ENCODE measurements at places on chromosomes 7 and 10. TPM values are rescaled to one million over a fixed set of nuclear protein-coding genes. Genes with fewer than 3 reads are reported as not detected.

DNA sequence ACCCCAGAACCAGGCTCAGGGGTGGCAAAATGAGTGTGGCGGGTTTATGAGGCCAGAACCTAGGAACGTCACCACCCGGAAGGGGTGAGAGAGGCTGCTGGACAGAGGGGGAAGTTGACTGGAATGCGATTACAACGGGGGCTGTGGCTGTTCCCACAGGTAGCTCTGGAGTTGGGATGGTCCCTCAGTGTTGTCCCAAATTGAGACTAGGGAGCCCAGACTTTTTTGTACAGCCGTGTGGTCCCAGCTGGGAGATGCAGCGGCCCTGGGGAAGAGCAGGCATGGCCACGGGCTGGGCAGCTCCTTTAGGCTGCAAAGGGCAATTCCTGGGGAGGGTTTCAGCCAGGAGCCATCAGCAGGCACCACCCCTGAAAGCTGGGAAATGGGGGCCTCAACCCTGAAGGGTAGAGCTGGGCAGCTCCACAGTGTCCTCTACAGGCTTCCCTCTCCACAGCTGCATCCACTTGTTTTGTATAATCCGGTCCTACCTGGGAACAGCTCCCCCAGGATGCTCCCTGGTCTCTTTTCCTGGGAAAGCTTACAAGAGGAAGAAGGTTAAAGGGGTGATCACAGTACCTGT, 11.0 kb upstream of the GDF10 start:
- DNase-seq, result no peak

DNA sequence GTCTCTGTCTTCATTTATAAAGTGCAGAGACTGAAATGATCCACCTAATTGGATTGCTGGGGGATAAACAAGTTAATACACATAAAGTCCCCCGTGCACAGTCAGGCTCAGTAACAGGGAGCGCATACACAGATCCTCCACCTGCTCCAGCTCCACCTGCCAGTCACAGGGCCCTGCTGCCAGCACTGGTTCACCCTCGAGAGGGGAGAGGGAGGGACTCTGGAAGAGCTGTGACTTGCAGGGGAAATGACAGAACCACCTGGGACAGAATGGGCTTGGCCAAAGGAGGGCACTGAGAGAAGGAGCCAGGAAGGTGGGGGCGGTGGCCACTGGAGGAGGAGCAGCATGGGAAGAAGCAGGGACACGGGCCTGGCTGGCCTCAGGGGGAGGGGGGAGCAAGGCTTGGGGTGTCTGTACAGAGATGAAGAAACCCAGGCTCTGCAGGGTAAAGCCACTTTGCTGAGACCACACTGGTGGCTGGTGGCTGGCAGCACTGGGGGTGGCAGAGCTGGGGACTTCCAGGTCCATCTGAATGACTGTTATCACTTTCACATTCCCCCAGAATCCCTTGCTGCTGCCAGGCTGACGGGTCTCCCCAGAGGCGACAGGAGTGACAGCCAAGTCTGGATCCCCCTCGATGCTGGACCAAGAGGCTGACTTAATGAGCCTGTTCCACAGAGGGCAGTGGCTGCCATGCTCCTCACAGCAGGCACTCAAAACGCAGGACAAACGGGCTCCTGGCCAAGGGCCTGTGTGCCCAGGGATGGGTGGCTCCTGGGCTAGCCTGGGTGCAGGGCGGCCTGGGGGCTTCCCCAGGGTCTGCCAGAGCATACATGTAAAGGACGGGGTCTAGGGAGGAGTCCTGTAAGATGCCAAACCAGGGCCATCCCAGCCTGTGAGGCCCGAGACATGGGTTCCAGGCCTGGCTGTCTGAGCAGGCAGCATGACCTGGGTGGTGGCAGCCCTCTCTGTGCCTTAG, 151.1 kb downstream of the SH3PXD2A start:
- no peak for DNase-seq

DNA sequence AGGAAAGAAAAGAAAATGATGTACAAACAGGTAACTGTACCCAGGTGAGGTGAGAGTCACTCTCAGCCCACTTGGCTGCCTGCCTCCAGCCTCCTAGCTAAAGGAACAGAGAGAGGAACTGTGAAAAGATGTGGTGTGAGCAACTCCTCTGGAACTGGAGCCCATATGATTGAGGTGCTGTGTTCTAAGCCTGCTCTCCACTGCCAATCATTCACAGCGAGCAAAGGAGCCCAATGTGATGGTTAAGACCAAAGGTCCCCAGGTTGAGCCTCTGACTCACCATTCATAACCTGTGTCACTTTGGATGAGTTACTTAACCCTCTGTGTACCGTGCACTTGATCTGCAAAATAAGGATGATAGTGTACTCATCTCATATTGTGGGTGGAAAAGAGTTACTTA, 868.1 kb upstream of the AUTS2 start:
- DNase-seq, result no peak

DNA sequence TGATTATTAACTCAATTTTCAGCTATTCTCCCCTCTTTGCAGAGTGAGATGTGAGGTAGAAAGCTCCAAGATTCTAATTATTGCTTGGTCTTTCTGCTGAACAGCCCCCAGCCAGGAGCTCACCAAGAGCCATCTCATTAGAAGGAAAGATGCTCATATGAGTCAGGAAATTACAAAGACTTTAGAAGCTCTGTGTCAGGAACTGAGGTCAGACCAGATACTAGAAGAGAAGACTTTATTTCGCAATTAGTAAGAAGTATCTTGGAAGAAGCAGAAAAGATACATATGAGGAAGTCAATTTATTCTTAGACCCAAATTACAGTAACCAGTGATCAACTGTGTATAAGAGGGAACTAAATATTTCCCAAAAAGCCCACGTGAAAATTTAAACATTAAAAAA, 626.9 kb downstream of the ZWINT start:
- no peak for DNase-seq

- no peak for DNase-seq
Observed at GRCh38 chr7:143002898-143003297, 24.0 kb downstream of the OR9A2 start.

DNA sequence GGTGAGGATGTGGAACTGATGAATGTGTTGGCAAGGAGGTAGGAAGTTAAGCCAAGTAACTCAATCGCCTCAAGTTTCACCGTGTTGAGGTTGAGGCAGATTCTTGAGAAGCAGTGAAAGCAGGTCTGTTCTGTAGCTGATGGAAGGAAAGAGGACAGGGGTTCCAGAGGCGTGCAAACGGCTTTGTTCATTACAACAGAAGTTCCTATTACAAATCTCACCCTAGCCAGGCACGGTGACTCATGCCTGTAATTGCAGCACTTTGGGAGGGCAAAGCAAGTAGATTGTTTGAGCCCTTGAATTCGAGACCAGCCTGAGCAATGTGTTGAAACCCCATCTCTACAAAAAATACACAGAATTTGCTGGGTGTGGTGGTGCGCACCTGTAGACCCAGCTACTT, 36.9 kb upstream of the PTF1A start:
- DNase-seq, result no peak

- no peak for DNase-seq
Observed at GRCh38 chr7:83681200-83681778, 32.4 kb upstream of the SEMA3E start.

DNA sequence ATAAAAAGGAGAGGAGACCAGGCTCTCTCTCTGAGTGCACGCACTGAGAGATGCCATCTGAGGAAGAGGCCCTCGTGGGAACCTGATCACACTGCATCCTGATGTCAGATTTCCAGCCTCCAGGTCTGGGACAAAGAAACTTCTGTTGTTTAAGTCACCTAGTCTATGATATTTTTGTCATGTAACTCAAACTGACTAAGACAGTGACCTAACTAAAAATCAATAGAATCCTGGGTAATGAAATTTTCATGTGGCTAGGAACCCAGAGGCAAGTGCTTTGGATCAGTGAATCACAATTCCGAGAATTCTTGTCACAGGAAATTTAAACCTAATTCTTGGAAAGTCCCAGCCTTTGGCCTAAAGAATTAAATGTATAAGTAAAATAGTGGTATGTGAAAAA, 107.7 kb downstream of the SLC16A9 start:
- DNase-seq, result no peak

GRCh38 chr7:24455813-24456525, 117.3 kb upstream of the PALS2 start:
- no peak for DNase-seq

- DNase-seq, result no peak
Observed at GRCh38 chr7:101686030-101686429, 56.9 kb upstream of the MYL10 start.

- no peak for DNase-seq
Observed at GRCh38 chr7:115533785-115534184, 496.8 kb downstream of the TFEC start.

DNA sequence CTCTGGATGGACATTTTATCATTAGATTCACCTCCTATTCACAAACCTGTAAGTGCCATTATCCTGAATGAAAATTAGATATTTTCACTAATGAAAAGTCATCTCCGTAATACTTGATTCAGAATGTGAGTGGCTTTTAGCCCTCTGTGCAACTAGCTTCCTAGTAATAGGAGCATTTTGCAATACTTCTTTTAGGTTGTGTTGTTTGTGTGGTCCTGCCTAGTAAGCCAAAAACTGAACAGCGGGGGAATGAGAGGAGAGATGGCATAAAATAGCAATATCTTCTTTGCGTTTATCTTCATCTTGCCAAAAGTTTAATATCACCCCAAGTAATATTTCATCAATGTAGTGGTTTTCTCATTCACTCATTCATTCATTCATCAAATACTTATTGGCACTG, 507.5 kb upstream of the CELF2 start:
- DNase-seq, result no peak

DNA sequence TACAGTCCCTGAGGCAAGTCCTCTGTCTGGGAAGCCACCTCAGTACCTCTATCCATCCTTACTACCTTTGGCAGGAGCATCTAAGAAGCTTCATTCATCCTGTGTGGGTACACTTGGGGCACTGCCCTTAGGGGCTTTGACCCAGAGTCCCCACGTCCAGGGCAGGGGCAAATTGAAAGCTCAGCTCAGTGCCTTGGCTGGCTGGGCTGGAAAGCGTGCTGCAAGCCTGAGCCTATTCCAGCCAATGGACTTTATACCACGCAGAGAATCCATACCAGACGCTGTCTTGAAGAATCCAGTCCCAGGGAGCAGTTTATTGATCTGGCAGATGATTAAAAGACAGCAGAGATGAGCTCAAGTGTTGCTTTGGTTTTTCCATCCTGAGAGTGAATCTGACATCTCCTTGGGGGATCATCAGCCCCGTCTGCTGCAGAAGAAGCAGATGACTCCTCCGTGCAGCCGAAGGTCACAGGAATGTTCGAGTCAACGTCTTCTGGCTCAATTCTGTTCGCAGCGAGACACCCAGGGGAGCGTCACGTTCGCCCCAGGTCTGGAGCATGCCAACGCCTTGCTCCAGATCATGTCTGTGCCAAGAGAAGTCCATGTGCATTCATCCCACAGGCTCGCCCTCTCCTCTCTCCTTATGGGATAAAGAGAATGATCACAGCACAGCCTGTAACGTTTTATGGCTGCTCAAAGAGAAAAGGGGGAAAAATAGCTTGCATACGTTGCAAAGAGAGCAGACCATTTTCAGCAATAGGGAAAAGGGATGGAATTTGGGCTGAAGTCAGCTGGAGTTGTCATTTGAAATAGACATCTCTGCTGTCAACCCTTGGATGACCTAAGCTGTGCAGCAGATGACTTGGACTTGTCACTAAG, 35.8 kb upstream of the LYZL1 start:
- no peak for DNase-seq

- no peak for DNase-seq
Observed at GRCh38 chr10:116712519-116712918, 29.8 kb downstream of the HSPA12A start.

DNA sequence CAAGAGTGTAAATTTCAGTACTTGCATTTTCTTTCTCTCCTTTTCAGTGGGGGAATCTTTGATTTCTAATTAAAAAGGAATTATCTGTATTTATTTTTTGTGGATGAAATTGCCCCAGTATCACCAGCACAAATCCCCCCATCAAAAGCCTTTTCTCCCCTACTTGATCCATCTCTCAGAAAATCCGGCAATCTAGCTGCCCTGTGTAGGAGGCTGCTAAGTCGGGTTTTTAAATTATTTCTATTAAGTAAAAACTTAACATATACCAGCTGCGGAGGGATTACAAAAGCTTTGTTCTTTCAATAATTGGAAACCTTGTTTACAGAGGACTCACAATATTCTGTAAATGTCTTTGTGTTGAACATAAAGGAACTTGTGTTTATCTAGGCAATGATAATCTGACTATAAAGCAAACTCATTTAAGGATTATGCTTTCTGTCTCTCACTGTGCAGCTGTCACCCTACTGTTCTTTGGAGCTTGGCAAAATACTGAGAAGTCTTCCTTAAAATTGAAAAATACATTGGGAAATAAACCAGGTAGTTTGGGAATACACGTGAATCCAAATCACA, 177.4 kb upstream of the PRR15 start:
- no peak for DNase-seq

DNA sequence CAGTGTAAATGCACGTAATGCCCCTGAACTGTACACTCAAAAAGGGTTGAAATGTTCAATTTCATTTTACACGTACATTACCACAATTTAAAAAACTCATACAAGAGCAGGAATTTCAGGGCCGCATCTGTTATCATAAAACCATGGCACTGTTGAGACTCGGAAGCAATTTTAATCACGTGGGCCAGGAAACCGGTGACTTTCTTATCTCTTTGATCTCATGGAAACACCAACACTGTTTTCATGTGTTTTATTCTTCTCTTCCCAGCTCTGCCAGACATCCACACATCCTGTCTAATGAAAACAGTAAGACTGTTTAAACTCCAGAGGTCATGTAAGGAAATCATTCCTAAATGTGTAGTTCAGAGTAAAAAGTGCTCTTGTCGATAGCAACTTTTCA, 35.9 kb downstream of the PTPRE start:
- DNase-seq, result no peak

DNA sequence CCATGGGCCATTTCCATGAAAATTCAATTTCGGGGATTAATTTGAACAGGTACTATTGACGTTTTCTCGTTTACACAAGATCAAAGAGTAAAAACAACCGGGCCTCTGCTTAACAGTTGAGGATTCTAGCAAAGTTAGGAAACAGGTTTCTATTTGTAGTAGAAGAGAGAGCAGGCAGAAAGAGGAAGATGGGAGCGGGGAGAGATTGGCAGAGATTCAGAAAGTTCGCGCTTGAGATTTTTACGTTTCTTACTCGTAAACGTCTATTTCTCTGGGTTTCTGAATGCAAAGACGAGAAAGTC, 571 bp upstream of the VWC2 start:
- no peak for DNase-seq

GRCh38 chr10:55495555-55495954, 694.5 kb upstream of the PCDH15 start:
- no peak for DNase-seq

DNA sequence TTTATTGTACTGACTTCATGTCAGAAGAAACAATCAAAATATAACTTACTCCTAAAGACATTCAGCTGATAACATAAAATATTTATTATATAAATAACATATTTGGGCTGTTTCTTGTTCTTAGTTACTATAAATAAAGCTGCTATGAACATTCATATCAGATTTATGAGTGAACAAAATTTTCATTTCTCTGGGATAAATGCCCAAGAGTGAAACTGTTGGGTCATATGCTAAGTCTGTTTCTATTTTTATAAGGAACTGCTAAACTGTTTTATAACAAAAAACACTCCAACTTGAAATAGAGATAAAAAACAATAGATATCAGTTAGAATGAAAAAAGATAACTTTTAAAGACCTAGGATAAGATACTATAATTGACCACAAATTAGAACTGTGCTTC, 26.5 kb upstream of the CC2D2B start:
- no peak for DNase-seq

Gene SFTPA1
- total RNA-seq, result not detected

Gene SPDYE2
- not detected for total RNA-seq

Gene CCDC6
- total RNA-seq, result 65.8 TPM

Gene TSPAN12
- total RNA-seq, result 9.0 TPM

Gene OGDH
- 68.9 TPM for total RNA-seq

Gene SRRM3
- 13.4 TPM for total RNA-seq

Gene ANKRD30A
- total RNA-seq, result not detected

Gene SCIN
- 32.2 TPM for total RNA-seq

Measured in esophagus squamous epithelium (tissue), 5 donors.